ENCODE measurements at places on chromosomes 16 and 17.
A peak's percentile ranks its signal among the peaks of the same experiment; 100 is the strongest.

GRCh38 chr16:60703096-60703495 lies 1333.1 kb downstream of the CDH8 start:
- no peak for DNase-seq

- no peak for DNase-seq
These were observed 478.5 kb upstream of the SALL1 start for GRCh38 chr16:51629576-51629975.

- no peak for DNase-seq
These were observed 45.1 kb upstream of the HNF1B start for GRCh38 chr17:37789771-37790541.

DNA sequence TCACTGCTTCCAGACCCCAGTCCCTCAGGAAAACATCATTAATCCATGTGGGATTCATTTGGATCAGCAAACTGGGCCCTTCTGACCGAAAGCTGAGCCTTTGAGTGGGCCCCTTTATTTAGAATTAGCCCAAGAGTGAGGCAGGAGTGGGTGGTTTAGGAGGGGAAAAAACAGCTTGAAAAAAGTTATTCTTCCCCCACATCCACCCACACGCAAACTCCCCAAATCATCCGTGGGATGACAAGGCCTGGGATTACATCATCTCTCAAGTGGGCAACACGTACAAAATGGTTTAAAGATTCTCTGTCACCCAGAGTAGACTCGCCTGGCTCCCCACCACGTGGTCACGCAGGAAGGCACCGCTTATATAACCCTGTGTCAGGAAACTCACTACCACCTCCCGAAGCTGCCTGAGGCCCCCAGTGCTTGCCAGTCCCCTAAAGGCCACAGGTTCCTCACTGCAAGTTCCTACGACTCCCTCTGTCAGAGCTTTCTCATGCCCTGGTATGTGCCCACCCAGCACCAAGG lies 27.6 kb downstream of the GSG1L start:
- no peak for DNase-seq

- DNase-seq: no peak
These were observed 10.6 kb upstream of the CDH8 start for GRCh38 chr16:62046801-62047200.

GRCh38 chr16:11106726-11107125 lies 149.3 kb downstream of the SOCS1 start:
- DNase-seq: no peak

DNA sequence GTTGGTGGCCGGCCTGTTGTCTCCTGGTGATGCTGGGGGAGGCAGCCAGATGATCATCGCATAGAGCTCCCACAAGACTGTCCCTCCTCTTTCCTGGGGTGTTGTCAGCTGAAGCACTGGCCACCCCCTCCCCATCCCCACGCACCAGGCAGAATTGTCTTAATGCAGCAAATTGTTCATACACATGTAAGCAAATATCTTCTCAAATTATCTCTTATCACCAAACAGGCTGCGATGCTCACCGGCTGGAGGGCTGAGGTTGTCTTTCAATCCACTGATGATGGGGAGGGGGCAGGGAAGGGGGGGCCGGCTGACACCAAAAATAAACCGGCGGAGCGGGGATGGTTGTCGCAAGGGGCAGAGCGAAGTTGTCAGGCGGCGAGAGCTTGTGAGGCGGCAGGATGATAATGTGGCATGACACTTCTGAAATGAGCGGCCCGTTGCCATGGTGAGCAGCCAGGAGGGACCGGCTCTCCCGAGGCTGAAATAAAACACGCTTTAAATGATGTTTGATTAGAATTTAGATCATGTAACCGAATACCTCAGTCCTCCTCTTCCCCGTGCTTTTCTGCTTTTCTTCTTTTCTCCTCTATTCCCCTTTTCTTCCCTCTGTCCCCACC lies 59.8 kb downstream of the MRM1 start:
- DNase-seq: no peak

- no peak for DNase-seq
These were observed 7.2 kb downstream of the VPS4A start for GRCh38 chr16:69318177-69318910.

- DNase-seq: no peak
These were observed 43.8 kb upstream of the ARHGAP44 start for GRCh38 chr17:12745486-12745885.

DNA sequence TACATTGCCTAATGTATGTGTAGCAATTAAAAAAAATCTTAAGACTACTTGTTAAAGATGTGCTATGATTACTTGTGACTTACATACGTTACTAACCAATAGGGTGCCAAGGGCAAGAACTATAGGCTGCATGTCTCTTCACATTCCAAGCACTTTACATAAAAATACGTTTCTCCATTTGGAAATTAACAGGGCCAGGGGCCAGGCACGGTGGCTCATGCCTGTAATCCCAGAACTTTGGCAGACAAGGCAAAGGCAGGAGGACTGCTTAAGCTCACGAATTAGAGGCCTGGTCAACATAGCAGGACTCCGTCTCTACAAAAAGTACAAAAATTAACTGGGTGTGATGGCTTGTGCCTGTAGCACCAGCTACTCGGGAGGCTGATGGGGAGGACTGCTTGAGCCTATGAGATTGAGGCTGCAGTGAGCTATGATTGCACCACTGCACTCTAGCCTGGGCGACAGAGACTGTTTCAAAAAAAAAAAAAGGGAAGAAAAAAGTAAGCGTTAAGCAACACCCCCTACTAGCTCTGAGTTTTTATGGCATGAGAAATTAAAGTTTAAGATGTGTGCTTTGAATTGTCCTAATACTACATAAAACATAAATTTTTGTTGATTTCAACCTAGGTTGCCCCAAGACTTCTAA lies 12.3 kb downstream of the PSMD12 start:
- no peak for DNase-seq

- DNase-seq: no peak
These were observed 4.7 kb upstream of the NLRC5 start for GRCh38 chr16:56984639-56985038.

- no peak for DNase-seq
These were observed 8.2 kb upstream of the C16orf95 start for GRCh38 chr16:87325423-87325858.

- DNase-seq: no peak
These were observed 796 bp downstream of the HOXB3 start for GRCh38 chr17:48589060-48589830.

- DNase-seq: no peak
These were observed 61.2 kb upstream of the MED13 start for GRCh38 chr17:62126292-62126691.

- DNase-seq: no peak
These were observed 1.3 kb downstream of the HGS start for GRCh38 chr17:81685108-81685507.

DNA sequence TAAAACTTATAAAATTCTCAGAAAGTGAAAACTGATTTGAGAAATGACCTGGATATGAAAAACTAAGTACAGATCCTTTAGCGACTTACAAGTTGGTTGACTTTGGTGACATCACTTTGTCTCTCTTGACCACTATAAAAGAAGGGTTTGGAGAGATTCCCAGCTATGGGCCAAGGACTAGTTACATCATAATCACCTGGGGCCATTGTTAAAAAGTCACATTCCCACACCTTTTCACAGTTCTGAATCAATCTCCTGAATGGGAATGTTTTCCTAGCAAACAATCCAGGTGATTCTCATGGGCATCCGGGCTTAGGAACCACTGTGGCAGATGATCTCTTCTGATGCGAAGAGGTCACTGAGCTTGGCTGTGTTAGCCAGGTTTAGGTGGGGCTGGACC lies 620 bp upstream of the VWA3A start:
- no peak for DNase-seq

- DNase-seq: no peak
These were observed 15.5 kb downstream of the TPSD1 start for GRCh38 chr16:1271380-1271723.

DNA sequence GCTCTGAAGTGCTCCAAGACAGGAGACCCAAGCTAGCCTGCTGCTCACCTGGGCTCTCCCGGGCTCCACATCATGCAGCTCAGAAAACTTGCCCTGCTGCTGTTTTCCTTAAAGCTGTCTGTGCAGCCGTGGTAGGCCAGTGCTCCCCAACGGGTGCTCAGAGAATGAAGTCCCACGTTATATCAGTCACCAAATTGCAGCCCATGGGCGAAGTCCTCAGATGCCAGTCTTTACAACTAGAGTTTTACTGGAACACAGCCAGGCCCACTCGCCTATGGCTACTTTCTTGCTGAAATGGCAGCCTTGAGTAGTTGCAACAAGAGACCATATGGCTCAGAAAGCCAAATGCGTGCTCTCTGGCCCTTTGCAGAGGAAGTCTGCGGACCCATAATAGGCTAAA lies 6.3 kb downstream of the CREBBP start:
- DNase-seq: no peak

DNA sequence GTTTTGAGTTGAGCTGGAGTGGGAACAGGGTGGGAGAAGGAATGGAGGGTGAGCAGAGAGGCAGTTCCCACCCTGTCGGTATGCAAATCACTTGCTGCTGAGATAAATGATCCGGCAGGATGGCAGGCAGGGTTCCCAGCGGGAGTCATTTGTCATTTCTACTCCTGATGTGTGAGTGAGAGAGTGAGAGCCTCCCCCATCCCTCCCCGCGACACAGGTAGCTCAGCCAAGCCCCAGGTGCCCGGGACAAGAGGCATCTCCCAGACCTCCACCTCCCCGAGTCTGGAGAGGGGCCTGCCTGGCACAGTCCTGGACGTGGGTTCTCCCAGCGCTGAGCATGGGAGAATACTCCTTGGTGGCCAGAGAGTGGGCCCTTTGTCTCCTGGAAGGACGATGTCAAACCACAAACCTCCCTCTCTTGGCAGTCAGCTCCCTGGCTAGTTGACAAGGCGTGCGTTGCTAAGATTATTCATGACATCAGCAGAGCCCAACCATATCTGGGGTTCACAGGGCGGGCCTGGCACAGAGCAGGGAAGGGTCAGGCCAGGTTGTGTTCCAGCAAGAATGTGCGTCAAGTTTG lies 33.7 kb upstream of the TNRC6C start:
- no peak for DNase-seq

- no peak for DNase-seq
These were observed 612.1 kb upstream of the SALL1 start for GRCh38 chr16:51763072-51763661.

GRCh38 chr17:82153745-82154375 lies 55.8 kb upstream of the FASN start:
- peak; percentile 93 for DNase-seq

Measured in GM13977 (cell line).